ENCODE measurements at places on chromosomes 13 and 19. TPM values are rescaled to one million over a fixed set of nuclear protein-coding genes. Genes with fewer than 3 reads are reported as not detected.

- peaks cover 63% of the 10 kb centered on the region for H3K4me1 ChIP-seq
- no peak for DNase-seq
- no peak overlapping the region for H3K27ac ChIP-seq
- H3K27me3 ChIP-seq: no peaks in the 10 kb centered on the region
- peaks cover 4% of the 10 kb centered on the region for H3K36me3 ChIP-seq
Measured at GRCh38 chr19:29663861-29664752, 1.2 kb upstream of the PLEKHF1 start.

BCAM gene
- 0.21 TPM for total RNA-seq

- H3K4me3 ChIP-seq: no peak overlapping the region
- H3K27me3 ChIP-seq: no peaks in the 10 kb centered on the region
- no peak overlapping the region for H3K27ac ChIP-seq
- no peak for DNase-seq
- H3K4me1 ChIP-seq: no peaks in the 10 kb centered on the region
Measured at GRCh38 chr19:56663931-56664500, 7.5 kb downstream of the ZNF835 start.

DNA sequence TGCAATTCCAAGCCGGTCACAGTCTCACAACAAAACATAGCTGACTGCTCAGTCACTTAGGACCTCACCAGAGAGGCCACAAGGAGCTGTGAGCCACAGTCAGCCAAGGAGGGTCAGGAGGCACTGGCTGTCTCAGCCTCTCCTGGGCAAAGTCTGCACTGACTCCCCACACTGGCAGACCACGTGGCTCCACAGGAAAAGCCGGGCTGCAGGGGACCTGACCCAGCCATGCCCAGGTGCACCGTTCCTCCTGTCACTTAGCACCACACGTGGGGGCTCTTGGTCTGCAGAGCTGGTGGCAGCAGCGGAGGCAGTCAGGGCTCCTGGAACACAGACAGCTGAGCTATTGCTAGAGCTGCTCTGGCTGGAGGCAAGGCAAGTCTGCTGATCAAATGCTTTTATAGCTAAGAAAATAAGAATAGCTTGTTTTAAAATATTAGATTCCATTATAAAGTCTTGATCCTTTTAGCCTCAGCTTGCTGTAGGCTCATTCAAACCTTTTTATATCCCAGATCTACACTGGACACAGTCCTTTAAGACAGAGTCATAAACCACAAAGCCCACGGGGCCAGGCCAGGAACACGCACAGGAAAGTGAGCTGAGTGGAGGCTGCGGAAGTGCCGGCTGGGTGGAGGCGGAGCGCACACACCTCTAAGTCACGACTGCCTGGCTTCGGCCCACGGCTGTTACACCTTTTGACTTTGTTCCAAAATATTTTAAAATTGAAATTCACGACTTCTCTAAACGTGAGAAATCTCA lies 744.1 kb downstream of the UQCRFS1 start:
- no peak overlapping the region for H3K4me3 ChIP-seq
- no peaks in the 10 kb centered on the region for H3K36me3 ChIP-seq
- H3K4me1 ChIP-seq: peaks cover 21% of the 10 kb centered on the region
- peak; percentile 14 for DNase-seq

MRPS12 gene
- 54.8 TPM for total RNA-seq

DNA sequence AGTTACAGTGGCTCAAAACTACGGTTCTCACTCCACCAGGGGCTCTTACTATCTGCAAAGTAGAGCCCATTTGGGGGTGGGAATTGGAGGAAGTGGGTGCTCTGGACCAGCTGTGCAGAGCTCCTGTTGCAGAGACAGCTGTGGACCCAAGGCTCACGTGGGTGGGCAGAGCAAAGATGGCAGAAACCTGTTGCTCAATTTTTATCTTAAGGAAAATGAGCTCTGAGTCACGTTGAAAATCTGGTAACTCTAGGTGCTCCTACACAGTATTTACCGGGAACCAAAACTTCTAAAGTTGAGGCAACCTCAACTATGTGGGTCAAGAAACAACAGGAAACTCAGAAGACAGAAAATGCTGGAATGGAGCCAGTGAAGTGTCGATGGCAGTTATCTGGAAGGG lies 30.2 kb upstream of the SLC15A1 start:
- peaks cover 47% of the 10 kb centered on the region for H3K27me3 ChIP-seq
- H3K27ac ChIP-seq: no peak overlapping the region
- no peak overlapping the region for H3K4me3 ChIP-seq
- DNase-seq: no peak
- H3K36me3 ChIP-seq: no peaks in the 10 kb centered on the region

- no peak for DNase-seq
- H3K4me1 ChIP-seq: peaks cover 43% of the 10 kb centered on the region
- H3K4me3 ChIP-seq: peak overlapping the region; percentile 97
- no peaks in the 10 kb centered on the region for H3K27me3 ChIP-seq
Measured at GRCh38 chr19:4183967-4184717, 1.7 kb downstream of the ANKRD24 start.

GRCh38 chr13:63305641-63306133 lies 1890.0 kb upstream of the PCDH20 start:
- H3K4me3 ChIP-seq: no peak overlapping the region
- H3K27ac ChIP-seq: no peak overlapping the region
- DNase-seq: no peak
- H3K4me1 ChIP-seq: no peaks in the 10 kb centered on the region
- no peaks in the 10 kb centered on the region for H3K27me3 ChIP-seq

DNA sequence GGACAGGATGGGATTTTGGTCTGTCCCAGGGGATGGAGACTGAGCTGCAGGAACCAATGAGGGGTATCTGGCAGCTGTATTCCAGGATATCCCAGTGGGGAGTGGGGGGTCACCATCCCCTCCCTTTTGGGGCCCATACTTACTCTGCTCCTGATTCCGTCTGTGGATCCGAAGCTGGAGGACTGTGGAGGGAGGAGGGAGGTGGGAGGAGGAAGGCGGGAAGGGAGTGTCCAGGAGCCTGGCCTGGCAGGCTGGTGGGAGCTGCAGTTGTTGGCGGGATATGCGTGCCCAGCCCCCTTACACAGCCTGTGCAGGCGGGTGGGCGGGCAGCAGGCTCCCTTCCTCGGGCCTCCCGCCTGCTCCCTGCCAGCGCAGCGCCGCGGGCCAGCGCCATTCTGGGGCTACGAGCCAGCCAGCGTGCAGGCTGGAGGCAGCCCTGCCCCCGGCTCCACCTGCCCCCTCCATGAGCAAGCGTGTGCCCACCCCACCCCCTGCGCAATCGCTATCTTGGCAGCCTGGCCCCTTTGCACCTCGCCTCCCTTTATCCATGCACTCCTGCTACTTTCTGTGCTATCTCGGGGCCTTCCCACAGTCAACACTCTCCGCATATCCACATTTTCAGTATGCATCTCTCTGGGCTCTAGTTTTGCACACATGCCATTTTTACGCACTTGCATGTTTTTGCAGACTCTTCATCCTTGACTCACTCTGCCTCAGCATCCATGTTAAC lies 2.8 kb downstream of the MAMSTR start:
- H3K4me1 ChIP-seq: peaks cover 30% of the 10 kb centered on the region
- peaks cover 4% of the 10 kb centered on the region for H3K36me3 ChIP-seq
- DNase-seq: no peak
- H3K27ac ChIP-seq: no peak overlapping the region

MISP gene
- not detected for total RNA-seq

Data from activated T-cell treated with anti-CD3 and anti-CD28 coated beads, Interleukin-2, amount 50 U/mL, for 72 hours (primary cell).